GM23248 (cell line): ENCODE measurements at places on chromosomes 11 and 22.

DNA sequence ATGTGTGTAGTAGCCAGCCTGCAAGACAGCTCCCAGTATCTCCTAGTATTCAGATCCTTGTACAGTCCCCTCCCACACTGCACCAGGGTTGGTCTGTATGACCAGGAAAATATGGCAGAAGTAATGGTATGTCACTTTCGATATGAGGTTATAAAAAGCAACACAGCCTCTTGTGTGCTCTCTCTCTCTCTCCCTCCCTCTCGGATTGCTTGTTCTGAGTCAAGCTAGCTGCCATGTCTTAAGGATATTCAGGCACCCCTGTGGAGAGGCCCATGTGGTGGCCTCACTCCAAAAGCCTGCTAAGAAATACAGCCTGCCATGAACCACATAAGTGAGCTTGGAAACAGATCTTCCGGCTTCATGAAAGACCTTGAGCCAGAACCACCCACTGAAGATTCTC is 25.4 kb downstream of the FXYD6 start:
- H3K27ac ChIP-seq = no peak overlapping the region
- H3K36me3 ChIP-seq = no peaks in the 10 kb centered on the region
- peaks cover 7% of the 10 kb centered on the region for H3K27me3 ChIP-seq

DNA sequence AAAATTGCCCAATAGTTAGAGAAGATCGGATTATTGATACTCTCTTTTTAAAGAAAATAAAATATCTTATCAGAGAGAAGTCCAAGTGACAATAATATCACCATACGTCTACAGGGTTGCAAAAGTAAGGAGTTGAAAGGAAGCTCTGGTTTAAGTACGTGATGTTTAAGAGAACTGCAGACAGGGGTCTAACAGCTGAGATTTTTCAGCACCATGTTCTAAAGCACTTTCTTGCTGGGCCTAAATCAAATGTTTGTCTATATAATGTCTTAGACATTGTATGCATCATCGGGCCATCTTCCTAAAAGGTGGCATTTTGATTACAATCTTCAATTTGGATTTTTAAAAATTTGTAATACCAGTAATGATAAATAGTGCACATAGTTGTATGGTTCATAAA is 133.3 kb downstream of the RRAS2 start:
- H3K27me3 ChIP-seq = 0 out of 2 replicates have a peak, but pooled peaks cover 5% of the 10 kb centered on the region
- no peak overlapping the region for H3K27ac ChIP-seq
- DNase-seq = no peak
- H3K4me1 ChIP-seq = no peaks in the 10 kb centered on the region

- peaks cover 3% of the 10 kb centered on the region for H3K36me3 ChIP-seq
- H3K4me1 ChIP-seq = 0 out of 2 replicates have a peak, but pooled peaks cover 15% of the 10 kb centered on the region
- no peak overlapping the region for H3K27ac ChIP-seq
- no peak overlapping the region for H3K4me3 ChIP-seq
Measured at GRCh38 chr11:12705874-12706273, 31.7 kb downstream of the TEAD1 start.

DNA sequence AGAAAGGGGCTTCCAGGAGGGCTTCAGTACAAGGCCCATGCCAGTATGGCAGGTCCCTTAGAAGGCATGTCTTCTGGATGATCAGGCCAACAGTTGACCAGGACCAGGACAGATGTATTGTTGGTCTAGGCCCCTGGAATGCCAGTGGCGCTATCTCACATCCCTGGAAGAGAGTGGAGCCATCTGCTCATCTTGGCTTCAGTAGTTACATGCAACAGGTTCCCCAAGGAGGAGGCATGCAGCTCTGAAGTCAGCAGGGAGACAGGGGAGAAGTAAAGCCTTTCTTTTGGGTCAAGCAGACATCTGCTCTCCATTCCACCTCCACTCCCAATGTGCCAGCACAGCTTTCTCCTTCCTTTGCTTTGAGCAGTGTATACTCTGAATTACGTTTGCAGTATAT is 244.1 kb downstream of the KIRREL3 start:
- DNase-seq = no peak
- H3K27me3 ChIP-seq = no peaks in the 10 kb centered on the region
- H3K4me3 ChIP-seq = no peak overlapping the region
- no peak overlapping the region for H3K27ac ChIP-seq
- no peaks in the 10 kb centered on the region; the same call in 1 of the 2 replicates for H3K36me3 ChIP-seq

DNA sequence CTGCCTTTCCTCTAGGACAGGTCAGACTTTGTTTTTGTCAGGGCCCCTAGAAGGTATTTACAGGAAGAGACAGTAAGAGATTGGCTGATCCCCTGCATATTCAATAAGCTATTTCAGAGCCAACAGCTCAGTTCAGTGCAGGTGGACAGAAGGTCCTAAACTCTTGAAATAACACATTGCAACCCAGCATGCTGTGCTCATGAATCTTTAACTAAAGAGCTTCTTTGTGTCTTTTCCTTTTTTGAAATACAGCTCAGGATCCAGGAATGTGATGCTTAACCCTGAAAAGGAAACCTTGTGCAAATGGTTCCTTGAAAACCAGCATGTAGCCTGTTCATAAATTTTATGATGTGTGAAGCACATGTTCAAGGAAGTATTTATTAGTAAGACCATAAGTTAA is 43.9 kb downstream of the BBOX1 start:
- H3K4me3 ChIP-seq = no peak overlapping the region
- no peak overlapping the region for H3K27ac ChIP-seq
- H3K36me3 ChIP-seq = no peaks in the 10 kb centered on the region
- peaks cover 10% of the 10 kb centered on the region for H3K4me1 ChIP-seq

DNA sequence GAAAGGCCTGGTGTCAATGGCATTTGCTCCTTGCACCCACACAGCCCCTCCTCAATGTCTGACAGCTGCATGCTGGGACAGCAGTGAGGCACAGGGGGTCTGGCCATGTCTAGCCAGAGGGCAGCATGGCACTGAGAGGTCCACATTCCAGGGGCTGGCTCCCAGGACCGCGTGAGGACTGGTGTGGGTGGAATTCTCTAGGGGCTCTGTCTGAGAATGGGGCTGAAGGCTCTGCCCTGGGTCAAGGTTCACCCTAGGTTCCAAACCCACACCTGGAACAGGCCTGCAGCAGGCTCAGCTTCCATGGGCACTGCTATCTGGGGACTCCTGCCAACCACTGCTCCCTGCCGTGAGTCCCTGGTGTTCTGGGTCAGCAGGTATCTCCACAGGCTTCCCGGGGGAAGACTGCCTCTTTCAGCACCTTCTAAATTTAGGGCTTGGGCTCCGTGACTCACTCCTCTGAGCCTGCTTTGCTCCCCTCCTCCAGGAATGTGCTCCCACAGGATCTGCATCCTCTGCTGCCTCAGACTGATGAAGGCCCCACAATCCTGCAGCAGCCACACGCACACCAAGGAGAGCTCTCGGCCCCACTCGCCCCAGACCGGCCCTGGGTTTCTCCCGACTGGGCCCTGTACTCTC is 4.2 kb downstream of the STARD10 start:
- no peaks in the 10 kb centered on the region for H3K36me3 ChIP-seq
- peaks cover 24% of the 10 kb centered on the region for H3K4me1 ChIP-seq
- H3K27ac ChIP-seq = no peak overlapping the region
- H3K4me3 ChIP-seq = no peak overlapping the region
- no peaks in the 10 kb centered on the region for H3K27me3 ChIP-seq

DNA sequence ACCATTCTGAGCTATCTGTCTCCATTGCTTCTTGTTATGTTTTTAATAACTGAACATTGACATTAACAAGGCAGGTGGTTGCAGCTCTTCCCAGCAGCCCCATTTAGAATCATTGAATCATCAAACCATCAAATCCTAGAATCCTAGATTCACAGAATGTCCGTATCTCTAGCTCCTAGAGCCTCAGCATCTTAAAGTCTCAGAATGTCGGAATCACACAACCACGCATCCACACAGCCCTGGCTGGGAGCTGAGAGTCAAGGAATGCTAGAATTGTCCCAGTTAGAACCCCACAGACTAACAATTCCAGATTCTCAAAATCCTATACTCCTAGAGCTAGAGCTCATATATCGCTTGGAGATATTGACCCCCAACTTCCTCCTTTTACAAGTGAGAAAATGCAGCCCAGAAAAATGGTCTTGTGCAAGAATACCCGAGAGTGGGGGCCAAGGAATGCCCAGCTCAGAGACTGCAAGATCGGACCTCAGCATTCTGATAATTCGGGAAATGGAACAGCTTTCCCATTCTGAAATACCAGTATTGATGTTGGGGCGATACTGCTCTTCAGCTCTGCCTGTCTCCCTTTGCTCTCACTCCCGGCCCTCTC is 38.8 kb downstream of the PDE2A start:
- H3K4me3 ChIP-seq = no peak overlapping the region
- no peak overlapping the region for H3K27ac ChIP-seq
- peaks cover 11% of the 10 kb centered on the region for H3K27me3 ChIP-seq
- DNase-seq = no peak

DNA sequence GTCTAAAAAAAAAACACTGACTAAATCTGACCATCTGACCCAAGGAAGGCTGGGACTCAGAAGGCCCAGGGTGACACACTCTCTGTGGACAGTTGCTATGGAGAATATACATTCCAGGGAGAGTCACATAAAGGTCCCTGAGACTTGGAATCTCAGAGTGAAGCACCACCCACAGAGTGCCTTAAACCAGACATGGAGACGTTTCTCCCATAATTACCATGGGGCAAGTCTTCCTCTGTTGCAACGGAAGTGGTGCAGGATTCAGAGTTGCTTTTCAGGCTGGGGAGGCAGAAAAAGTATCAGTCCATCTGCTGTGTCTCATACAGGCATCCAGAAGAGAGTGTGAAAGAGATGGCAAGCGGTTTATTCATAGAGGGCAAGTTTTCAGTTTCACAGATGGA is 58.7 kb upstream of the SLN start:
- DNase-seq = peak; percentile 89
- peaks cover 29% of the 10 kb centered on the region for H3K4me1 ChIP-seq
- no peaks in the 10 kb centered on the region for H3K27me3 ChIP-seq
- H3K4me3 ChIP-seq = 0 out of 2 replicates have a peak overlapping the region, but pooled peaks have one; percentile 5

DNA sequence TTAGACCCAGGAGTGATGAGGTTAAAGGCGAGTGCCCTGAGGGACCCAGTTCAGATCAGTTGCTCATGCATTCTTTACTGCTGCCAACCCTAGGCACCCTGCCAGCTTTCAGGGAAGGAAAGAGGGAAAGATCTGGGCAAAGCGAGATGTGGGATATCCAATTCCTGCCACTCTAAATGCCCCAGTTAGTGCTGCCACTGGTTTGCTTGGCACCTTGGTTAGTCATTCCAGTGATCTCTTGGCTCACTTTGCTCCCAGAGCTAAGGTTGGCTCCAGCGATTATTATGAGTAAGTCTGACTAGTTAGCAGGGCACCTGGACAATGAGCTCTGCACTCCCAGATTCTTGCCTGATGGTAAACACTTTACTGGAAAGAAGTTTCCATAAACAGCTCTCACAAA is 85.0 kb downstream of the INSC start:
- H3K4me3 ChIP-seq = no peak overlapping the region
- H3K27me3 ChIP-seq = no peaks in the 10 kb centered on the region
- no peaks in the 10 kb centered on the region for H3K36me3 ChIP-seq

DNA sequence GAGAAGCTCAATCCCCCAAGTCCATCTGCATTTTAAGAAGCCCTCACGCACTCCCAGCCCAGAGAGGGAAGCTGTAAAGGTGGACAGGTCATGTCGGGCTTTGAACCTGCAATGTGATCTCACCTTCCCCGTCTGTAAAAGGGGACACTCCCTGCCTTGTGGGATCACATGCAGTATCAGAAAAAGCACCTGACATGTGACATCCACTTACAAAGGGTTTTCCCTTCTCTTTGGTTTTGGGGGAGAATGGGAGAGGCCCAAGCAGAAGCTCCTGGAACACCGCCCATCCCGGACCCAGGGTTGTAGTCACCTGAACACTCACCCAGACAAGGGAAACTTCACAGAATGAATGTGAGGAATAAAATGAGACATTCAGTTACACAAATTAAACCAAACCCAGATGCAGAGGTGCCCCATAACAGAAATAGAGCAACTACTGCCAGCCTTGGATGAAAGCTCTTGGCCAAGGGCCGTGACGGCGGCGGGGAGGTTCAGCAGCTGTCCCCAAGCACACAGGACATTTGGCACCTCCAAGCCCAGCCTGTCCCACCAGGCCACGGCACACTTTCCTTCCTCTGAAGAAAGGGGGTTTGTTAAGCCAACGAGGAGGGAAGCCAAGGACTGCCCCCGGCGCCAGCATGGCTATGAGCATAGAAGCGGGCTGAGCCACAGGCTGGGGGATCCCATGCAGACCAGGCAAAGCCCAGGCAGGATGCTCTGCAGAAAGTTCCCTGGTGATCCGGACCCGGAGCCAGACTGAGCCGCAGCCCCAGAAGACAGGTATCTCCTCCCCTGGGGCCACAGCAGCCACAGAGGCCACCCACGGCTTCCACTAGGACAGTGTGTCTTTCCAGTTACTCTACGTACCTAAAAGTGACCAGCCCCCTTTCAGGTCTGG is 3.8 kb downstream of the BID start:
- H3K27me3 ChIP-seq = no peaks in the 10 kb centered on the region
- no peaks in the 10 kb centered on the region for H3K36me3 ChIP-seq
- no peak overlapping the region for H3K27ac ChIP-seq
- DNase-seq = no peak
- peaks cover 11% of the 10 kb centered on the region for H3K4me1 ChIP-seq

DNA sequence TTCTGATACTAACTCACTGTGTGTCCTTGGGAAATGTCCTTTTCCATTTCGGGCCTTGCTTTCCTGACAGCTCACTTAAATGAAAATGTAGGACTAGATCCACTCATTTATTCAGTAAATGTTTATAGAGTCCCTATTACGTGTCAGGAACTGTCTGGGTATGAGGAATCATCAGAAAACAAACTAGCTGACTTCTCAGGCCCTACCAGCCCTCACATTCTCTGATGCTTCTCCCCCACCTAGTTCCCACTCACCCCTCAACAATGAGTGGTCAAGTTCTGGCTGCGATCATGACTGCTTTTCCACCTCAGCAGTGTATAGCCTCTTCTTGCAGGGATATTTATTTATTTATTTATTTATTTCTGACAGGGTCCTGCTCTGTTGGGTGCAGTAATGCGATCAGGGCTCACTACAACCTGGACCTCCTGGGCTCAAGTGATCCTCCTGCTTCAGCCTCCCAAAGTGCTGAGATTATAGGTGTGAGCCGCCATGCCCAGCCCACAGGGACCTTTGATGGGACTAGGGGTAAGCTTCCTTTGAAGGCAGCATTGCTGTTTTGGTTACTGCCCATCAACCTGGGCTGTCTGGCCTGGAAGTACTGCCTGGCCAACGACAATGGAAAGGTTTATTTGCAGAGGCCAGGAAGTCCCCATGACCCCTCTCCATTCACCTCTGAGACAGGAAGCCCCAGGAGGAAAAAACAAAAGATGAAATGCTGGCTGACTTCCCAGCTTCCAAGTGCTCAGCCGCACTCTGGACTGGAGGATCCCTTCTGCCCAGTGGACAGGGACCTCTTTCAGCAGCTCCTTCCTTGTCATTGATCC is 33.1 kb upstream of the POLD3 start:
- DNase-seq = no peak
- no peak overlapping the region for H3K4me3 ChIP-seq
- no peaks in the 10 kb centered on the region for H3K27me3 ChIP-seq
- H3K27ac ChIP-seq = no peak overlapping the region
